ENCODE measurements at places on chromosomes 16 and 17.

DNA sequence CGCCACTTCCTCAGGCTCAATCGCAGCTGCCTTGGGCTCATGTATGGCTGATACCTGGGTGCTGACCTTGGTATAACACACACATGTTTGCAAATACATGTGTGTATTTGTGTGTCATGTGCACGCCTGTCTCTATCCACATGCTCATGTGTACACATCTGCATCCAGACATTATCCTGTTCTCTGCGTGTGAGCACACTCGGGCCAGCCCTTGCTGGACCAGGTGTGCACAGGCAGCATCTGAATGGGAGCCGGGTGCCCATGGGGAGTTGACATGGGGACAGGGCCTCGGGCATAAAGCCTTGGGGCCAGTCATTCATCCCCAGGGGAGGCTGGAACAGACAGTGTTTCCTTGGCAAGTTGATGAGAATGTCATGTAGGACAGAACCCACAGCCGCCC lies 29.1 kb upstream of the CRHR1 start:
- DNase-seq = no peak

DNA sequence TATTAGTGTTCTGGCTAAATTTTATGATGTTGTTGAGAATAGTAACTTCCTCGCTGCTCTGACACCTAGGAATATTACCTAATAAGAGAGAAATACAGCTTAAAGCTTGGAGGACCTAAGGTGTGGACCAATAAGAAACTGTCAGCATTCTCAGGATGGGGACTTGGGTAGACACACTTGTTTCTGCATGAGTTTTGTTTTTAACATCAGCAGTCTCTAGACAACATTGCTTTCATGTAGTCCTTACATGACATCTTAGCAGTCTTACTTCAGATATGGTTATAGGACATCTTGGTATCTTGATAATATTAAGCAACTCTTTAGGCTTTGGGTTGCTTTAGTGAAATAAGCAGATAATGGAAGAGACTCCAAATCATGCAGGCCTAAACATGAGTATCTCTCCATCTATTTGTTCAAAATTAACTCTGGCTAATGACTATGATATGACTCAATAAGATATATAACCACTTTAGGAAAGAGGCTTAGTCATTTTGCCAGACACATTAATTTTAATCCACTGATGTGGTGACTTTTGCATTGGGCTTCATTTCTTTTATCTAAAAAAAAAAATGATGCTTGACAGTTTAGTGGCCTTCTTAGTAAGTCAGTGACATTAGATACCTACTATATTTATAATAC lies 84.5 kb downstream of the WNT3 start:
- DNase-seq = no peak

GRCh38 chr17:30565073-30565935 lies 88.1 kb downstream of the GOSR1 start:
- DNase-seq = no peak

- DNase-seq = peak; percentile 54
These were observed 19.9 kb downstream of the ZNHIT3 start for GRCh38 chr17:36506249-36506826.

DNA sequence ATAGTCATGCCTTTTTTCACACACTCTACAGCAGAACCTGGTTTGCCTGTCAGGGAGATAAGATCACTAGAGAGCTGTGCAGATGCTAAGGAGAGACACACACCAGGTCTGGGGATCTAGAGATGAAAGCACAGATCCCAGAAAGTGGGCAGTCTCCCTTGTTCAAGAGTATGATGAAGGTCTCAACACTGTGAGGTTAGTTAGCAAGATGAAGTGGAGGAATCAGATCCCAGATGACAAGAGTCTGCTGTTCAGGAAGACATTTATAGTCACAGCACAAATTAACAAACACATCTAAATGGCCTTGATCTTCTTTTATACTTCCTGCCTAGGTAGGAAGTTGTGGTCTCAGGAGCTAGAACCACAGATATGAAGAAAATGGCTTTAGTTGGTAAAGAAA lies 23.4 kb upstream of the SKAP1 start:
- no peak for DNase-seq

- no peak for DNase-seq
These were observed 5.7 kb upstream of the SPNS2 start for GRCh38 chr17:4492721-4493561.

DNA sequence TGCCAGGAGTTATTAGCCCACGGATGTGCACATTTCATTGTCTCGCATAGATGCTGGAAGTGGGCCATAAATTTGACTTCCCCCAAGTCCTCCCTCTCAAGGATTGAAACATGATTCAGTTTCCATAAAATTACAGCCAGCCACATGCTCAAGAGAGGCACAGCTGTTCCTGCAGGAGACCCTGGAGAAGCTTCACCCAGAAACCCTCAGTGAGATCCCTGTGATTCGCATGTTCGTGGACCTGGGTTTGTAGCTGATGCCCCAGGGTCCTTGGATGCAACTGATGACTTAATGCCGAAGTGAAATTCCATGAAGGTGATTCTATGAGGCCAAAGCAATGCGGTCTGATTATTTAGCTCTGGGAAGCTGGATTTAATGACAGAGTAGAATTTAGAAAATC lies 24.7 kb upstream of the AQP8 start:
- no peak for DNase-seq

- no peak for DNase-seq
These were observed 50.2 kb downstream of the DNAH3 start for GRCh38 chr16:21100447-21100846.

Measured in activated effector memory CD4-positive, alpha-beta T cell treated with anti-CD3 and anti-CD28 coated beads, Interleukin-2, amount 50 U/mL, for 16 hours (primary cell).